ENCODE measurements at places on chromosomes 6 and 20. TPM values are rescaled to one million over a fixed set of nuclear protein-coding genes. Genes with fewer than 3 reads are reported as not detected.

The CDH4 gene
- total RNA-seq: 5.5 TPM

The SYCP2 gene
- total RNA-seq: 0.26 TPM

DNA sequence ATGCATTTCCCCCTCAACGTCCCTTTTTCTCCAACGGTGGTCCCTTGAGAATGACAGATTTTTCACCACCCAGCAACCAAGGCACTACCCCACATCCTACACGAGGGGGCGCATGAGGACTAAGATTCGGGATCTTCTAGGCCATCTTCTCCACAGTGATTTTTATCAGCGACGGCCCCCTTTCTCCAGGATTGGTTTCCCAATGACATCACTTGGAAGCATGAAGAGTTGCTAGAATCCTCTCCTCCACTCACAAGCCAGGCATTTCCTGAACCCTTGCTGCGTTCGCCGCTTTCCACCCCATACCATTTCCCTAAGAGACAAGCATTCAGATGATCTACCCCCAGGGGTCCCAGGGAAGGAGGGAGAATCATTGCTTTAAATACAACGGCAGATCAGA lies 252.0 kb downstream of the HIVEP2 start:
- DNase-seq: peak; percentile 69

DNA sequence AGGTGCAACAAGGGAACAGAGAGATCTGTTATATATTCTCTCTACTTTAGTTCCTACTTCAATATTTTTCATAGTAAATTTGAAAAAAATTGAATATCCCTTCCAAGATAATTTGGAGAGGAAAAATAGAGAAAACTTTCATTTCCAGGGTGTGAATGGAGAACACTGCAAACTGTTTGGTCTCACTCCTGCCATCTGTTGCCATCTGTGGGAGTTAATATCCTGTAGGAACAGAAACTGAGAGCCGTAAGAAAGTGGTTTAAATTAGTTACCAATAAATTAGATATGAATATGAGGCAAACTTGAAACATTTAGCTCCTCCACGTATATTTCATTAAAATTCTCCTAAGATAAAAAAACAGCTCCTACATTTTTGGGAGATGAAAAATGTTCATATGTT lies 4.2 kb downstream of the ZNF337 start:
- no peak for DNase-seq

The C20orf202 gene
- total RNA-seq: not detected

- DNase-seq: no peak
Measured at GRCh38 chr6:149445095-149445466, 39.7 kb downstream of the ZC3H12D start.

The PLA2G7 gene
- not detected for total RNA-seq

The TCF19 gene
- total RNA-seq: 62.6 TPM

- DNase-seq: no peak
Measured at GRCh38 chr20:5696011-5696559, 54.1 kb upstream of the SHLD1 start.

DNA sequence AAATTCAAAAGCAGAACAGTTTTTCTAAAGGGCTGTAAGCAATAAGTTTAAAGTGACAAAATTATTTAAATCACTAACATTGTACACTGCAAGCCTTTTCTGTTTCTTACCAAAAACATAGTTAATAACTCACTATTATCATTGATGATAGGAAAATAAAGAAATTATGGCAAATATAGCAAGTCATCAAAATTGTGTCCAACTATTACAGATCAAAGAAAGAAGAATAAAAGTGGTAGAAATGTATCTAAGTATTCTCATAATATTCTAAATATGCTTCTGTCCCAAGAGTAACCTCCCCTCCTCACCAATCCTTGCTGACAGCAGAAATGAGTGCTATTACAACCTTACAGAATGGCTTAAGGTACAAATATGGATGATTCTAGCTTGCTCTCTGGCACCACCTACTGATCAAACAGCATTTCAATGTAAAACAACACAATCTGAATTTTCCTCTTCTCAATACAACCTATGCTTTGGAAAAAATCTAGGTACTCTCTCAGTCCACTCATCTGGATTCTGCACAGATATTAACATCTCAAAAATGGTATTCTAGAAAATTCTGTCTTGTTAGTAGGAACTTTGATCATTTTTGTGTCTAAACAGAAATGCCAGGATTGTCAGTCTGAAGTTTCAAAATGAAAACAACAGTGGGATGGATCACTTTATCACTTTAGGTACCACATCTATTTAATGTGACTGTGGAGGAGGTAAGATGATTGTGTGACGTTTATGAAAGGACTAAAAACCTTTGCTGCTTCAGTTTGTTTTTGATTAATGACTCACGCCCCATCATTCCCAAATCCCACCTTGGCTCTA lies 40.9 kb downstream of the ZFP64 start:
- DNase-seq: peak; percentile 55

The PAK5 gene
- total RNA-seq: not detected

- DNase-seq: no peak
Measured at GRCh38 chr6:4379958-4380357, 244.6 kb upstream of the ECI2 start.

The C4A gene
- total RNA-seq: 1.6 TPM

- DNase-seq: peak; percentile 94
Measured at GRCh38 chr6:160030103-160030502, 61.2 kb downstream of the IGF2R start.

GRCh38 chr6:110101885-110102284 lies 77.6 kb downstream of the WASF1 start:
- no peak for DNase-seq

GRCh38 chr6:41275489-41275888 lies 11.0 kb downstream of the TREM1 start:
- DNase-seq: no peak

GRCh38 chr6:111679126-111679858 lies 73.6 kb upstream of the TRAF3IP2 start:
- no peak for DNase-seq

The CST2 gene
- not detected for total RNA-seq

The PLN gene
- total RNA-seq: not detected

GRCh38 chr20:32537657-32538525 lies 47.2 kb downstream of the NOL4L start:
- no peak for DNase-seq

DNA sequence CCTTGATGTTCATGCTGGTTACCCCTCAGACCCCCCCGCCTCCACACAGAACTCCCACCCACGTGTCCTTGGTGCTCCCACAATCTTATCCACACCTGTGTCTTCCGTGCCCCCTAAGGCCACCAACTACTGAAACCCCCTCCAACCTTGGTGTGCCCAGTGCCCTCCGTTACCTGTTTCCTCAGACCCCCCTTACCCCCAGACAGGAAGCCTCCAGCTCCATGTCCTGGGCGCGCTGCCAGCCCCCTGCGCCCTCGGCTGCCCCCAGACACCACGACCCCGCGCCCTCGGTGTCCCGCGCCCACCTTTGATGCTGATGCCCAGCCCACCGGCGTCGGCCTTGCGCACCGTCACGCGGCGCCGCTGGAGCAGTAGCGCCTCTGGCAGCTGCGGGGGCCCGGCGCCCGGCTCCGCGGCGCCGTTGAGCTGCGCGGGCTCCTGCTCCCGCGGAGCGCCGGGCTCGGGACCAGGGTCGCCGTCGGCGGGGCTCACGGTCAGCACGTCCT lies 504 bp downstream of the SNTA1 start:
- DNase-seq: no peak

DNA sequence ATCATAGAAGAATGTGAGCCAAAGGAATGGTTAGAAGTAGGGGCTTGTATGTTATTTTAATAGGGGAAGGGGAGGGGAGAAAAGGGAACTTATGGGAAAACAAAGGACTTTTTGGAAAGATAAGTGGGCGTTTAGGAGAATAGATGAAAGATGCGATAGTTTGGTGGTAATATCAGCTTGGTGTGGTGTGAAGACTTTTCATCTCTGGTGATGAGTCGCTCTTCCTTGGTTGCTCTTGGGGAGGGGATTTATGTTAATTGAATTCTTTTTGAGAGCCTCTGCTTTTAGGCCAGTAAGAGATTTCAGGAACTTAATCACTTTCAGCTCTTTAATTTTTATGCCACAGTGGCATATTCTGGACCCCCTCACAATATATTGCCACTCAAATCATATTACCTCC lies 10.8 kb downstream of the HECA start:
- DNase-seq: no peak

DNA sequence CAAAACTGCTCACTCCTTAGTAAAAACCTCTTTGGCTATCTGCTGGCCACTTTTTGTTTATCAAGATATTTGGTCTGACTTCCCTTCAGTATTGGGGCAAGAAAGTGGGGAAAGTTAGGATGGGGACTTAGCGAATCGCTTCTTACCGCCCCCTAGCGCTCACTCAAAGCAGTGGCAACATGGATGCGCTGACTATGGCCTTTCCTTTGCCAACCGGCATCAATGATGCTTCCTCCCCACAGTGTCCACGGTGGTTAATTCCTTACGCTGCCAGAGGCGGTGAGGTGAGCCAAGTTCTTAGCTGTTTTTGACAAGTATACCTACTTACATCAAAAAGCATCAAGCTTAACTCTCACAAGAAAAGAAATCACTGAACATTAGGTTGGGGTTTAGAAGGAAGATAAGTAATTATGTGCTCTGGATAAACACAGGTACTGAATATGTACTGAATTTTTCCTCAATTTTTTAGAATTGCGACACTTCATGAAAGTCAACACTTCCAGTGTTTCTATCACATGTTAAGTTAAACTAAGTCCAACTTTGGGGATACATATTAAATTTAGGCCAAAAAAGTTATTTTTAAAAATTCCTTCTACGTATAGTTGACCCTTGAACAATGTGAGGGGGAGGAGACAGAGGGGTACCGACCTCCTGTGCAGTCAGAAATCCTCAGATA lies 86.7 kb downstream of the GMDS start:
- DNase-seq: peak; percentile 16

All from A172 (cell line).